ENCODE measurements at places on chromosomes 6 and 20.

DNA sequence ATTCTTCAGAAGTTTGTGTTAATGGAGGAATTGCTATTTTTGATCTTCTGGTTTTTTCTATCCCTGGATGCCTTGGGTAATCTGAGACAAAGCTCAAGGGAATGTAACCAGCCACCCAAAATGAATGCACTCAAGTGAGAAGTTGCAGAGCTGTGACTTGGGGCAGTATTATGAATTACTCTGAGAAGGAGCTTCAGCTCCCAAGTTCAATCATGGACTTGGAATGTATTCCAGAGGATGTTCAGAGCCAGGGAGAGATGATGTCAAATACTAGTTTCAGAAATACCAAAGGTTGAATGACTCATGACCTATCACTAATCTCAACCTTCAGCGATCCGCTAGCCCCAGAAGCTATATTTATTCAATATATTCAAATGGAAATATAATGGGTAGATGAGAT is 375.2 kb upstream of the PLCB4 start:
- no peak for DNase-seq

DNA sequence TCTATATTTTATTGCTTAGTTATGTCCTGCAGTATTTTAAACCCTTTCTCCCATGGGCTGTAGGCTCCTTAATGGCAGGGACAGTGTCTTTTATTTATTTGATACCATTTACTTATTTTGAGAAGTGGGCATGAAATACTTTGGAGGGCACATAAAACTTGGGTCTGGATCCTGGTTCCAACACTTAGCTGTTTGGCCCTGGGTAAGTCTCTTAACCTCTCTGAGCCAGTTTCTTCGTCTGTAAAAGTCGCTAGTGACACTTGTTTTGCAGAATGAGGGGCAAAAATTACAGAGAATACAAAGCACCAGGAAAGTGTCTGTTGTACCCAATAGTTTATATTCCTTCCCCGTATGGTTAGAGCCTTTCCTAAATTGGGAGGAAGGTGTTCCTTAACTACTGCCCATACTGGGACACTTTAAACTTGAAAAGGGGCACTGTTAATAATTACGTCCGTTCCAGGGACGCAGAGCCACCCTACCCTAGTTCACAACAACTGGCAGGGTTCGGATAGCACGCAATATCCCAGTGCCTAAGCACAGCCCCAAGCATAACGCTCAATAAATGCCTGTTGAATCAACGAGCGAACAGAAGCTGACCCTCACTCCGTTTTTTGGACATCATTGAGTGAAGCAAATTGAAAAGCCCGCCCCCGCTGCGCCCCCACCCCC is 6.0 kb upstream of the ARMC12 start:
- DNase-seq = no peak

- DNase-seq = no peak
These were observed 584 bp downstream of the PTK7 start for GRCh38 chr6:43076464-43077332.

DNA sequence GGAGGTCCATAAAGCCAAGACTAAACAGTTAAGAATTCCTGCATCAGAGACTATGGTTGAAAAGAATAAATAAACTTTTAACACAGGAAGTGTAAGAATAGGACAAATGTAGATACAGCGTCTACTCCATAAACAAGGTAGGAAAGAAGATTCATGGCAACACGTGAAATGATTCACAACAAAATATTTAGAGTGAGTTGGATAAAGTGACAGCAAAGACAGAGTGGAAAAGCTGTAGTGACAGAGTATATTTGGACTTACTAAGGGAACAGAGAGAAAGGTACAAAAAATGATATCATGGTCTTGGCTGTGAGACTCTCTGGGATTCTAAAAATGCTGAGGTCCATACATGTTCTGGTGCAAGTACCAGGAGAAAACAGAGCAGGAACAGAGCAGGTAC is 21.9 kb upstream of the KIAA0408 start:
- no peak for DNase-seq

DNA sequence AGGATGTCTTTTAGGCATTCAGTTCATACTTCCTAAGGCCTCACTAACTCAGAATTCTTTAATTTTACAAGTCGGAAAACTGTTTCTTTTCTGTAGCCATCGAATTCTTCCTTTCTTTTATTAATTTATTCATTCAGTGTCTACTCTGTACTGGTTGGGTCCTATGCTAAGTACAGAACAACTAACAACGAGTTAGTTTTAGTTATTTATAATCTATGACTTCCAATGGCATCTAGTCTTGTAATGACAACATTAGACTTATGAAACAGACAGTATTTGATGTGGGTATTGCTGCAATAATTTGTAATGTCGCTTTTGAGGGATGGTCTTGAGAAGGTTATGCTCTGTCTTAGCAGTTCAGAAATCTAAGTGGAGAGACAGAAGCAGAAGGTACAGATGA is 55.3 kb upstream of the TINAG start:
- DNase-seq = no peak

GRCh38 chr20:57176842-57177241 is 89.6 kb downstream of the BMP7 start:
- DNase-seq = no peak

DNA sequence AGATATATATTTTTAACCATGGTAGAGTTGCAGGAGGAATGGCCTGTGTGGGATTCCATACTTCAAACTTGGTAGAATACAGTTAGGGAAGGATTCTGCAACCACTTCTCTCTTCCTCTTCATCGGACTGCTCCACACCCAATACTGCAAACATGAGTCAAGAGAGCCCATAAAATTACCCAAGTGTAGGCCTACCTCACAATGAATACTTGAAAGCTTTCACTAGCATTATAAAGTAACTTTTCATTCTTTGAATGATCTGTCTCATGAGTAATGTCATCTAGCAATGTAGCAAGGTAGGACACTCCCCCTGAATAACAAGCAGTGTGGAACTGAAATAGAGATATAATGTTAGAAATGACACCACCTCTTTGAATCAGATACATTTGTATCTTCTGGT is 79.4 kb downstream of the FOXC1 start:
- no peak for DNase-seq

DNA sequence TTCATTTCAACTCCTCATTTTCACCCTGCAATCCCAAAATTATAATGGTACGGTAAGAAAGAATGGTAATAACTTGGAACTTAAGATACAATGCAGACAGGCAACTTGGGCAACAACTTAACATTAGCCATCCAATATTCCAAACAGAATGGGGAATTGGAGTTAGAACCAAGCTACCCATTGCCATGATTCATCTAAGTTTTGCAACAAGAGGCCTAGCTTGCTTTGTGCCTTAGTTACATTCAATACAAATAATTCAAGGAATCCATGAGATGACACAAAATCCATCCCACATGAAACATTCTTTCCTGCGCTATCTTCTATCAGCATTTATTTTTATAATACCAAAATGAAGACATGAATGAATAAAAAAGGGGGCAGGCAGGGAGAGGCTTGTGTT is 28.4 kb downstream of the DCDC2 start:
- no peak for DNase-seq

DNA sequence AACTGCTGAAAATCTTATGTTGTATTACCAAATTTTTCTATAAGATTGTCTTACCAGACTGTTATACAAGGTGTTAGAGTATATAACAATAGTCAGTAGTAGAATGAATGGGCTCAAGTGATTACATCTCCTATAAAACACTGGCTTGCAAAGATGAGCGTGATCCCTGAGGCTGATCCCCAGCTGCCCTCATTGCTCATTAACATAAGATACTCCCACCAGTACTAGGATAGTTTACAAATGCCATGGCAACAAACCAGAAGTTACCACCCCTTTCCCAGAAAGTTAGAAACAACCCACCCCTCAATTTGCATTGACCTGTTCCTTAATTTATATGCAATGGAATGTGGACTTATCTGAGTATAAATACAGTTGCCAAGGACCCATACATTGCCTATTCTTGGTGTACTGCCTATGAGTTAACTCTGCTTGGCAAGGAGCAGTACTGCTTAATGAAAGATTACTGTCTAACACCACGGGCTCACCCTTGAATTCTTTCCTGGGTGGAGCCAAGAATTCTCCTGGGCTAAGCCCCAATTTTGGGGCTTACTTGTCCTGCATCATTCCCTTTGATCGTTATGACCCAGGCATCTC is 252.8 kb upstream of the CHD6 start:
- no peak for DNase-seq

DNA sequence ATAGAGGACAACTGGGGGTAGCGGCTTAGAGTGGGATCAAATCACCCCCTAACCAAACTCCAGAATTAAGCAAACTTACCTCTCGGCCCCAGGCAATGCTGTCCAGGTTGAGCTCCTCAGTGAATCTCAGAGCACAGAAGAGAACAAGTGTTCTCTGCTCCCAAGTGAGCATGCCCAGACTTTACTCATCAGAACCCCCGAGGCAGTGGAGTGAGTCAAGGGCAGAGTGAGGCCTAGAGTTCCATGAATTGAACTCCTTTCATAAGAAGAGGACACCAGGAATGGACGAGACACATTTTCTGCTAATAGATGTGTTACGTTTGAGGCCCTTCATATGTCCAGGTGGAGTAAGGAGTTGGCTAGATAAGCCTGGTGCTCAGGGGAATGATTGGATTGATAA is 134.0 kb upstream of the DTNBP1 start:
- no peak for DNase-seq

Measured in ascending aorta (tissue), 2 donors.